Cortex of kidney (tissue), 1 donor: ENCODE measurements at places on chromosomes 3 and 15.

GRCh38 chr3:23209747-23210487 is 6.8 kb downstream of the UBE2E2 start:
- DNase-seq: no peak

DNA sequence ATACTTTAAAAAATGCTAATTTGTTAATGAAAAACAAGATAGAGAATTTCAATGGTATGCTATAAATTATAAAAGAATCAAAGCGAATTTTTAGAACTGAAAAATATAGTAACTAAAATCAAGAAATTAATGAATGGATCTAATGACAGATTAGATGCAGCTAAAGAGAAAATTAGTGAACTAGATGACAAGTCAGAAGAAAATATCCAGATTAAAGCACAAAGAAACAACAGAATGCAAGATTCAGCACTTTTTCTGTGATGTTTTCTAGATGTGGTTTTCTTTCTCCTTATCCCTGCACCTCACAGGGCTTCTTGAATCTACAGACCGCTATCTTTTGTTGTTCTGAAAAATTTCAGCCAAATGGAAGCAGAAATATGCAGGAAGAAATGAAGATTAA is 54.4 kb downstream of the INO80 start:
- no peak for DNase-seq

- no peak for DNase-seq
These were observed 25.7 kb upstream of the ROBO2 start for GRCh38 chr3:77014226-77014625.

DNA sequence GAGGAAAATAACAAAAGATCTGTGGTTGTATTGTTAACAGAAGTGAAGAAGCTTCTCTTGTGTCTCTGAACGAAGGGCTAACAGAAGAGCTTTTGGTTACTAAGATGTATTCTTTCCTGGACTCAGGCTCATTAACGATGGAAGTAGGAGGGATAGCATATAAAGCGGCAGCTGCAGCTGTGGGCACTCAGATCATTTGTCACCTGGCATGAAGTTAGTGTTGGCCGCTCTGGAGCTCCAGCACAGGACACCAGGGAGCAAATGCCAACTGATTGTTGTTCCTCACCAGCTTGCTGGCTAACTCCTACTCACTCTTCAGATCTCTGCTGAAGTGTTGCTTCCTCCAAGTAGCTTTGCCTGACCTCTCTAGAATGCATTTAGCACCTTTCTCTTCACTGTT is 15.5 kb upstream of the SLITRK3 start:
- no peak for DNase-seq

- DNase-seq: no peak
These were observed 22.6 kb upstream of the ANPEP start for GRCh38 chr15:89837134-89837829.

DNA sequence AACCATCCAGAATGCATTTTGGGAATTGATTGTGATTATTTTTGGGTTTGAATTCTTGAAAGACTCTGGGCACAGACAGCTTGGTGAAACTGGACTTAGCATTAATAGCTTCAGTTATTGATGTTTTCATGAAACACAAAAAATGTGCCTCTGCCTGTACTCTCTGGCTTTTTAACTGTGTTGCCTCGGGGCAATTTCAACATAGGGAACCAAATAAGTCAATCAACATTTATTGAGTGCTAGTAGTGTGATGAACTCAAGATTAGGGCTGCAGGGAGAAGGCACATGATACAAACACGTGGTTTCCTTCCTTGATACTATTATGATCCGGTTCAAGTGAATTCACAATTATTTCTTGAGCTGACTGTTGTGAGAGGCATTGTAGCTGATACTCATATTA is 50.8 kb downstream of the UNC13C start:
- no peak for DNase-seq

- DNase-seq: no peak
These were observed 2.9 kb downstream of the ZNF774 start for GRCh38 chr15:90354986-90355385.

DNA sequence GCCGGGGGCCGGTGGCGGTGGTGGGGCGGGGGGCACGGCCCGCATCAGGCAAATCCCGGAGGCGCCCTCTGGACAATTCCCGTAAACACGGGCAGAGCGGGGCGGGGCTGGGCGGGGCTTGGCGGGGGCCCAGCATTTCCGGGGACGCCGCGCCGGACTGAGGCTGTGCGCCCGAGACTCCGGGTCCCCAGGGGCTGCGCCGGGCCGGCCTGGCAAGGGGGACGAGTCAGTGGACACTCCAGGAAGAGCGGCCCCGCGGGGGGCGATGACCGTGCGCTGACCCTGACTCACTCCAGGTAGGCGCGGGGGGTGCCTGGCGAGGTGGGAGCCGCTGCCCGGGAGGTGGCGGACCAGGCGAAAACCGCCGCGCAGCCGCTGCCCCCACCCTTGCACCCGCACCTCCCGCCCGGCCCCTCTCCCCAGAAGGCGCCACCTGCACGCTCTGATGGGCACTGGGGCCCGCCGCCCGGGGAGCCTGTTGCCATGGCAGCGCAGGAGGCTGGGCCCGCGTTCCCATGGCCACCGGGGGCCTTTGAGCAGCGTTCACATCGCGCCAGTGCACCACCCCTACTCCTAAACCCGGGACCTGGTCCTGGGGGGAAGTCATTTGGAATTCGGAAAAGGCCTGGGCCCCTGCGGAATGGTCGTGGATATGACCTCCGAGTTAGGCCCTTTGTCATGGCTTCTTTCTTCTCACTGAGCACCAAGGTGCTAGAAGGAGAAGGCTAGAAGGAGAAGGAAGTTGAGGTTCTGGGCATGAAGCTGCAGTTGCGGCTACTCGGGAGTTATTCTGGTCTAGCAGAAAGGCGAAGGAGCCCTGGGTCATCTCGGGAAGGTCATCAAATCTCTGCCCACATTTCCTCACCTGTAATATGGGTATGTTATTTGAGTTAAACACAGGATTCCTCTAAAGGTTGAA is 16.1 kb upstream of the SEMA4B start:
- peak; percentile 73 for DNase-seq

- no peak for DNase-seq
These were observed 27.5 kb downstream of the PLSCR5 start for GRCh38 chr3:146577662-146578061.

- no peak for DNase-seq
These were observed 6.4 kb downstream of the KPNA1 start for GRCh38 chr3:122508135-122508914.

- no peak for DNase-seq
These were observed 25.2 kb downstream of the PIGB start for GRCh38 chr15:55344206-55344605.

- no peak for DNase-seq
These were observed 236.8 kb downstream of the CACNA2D3 start for GRCh38 chr3:54358969-54359694.

DNA sequence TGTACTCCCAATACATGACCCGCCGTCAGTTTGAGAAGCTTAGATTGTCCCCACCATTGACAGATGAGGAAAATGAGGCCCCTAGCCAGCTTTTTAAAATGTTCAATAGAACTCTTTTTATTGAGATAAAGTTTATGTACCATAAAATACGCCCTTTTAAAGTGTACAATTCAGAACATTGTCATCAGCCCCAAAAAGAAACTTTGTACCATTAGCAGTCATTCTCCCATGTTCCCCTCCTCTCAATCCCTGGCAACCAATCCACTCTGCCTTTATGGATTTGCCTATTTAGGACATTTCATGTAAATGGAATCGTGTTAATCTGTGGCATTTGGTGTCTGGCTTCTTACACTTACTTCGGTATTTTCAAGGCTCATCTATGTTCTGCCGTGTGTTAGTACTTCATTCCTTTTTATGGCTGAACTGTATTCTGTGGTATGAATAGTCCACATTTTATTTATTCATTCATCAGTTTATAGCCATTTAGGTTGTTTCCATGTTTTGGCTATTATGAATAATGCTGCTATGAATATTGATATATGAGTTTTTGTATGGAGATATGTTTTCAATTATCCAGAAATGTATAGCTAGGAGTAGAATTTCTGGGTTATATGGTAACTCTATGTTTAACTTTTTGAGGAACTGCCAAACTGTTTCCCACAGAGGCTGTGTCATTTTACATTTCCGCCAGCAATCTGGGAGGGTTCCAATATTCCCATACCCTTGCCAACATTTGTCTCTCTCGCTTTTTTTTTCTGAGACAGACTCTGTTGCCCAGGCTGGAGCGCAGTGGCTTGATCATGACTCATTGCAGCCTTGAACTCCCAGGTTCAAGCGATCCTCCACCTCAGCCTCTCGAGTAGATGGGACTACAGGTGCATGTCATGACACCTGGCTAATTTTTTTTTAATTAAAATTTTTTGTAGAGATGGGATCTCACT is 15.3 kb upstream of the PTPN23 start:
- no peak for DNase-seq

GRCh38 chr15:70113304-70113700 is 15.6 kb upstream of the TLE3 start:
- no peak for DNase-seq

- DNase-seq: no peak
These were observed 227.5 kb upstream of the KCNMB2 start for GRCh38 chr3:178308771-178309170.

- no peak for DNase-seq
These were observed 40.6 kb upstream of the ADCY5 start for GRCh38 chr3:123489400-123490004.

DNA sequence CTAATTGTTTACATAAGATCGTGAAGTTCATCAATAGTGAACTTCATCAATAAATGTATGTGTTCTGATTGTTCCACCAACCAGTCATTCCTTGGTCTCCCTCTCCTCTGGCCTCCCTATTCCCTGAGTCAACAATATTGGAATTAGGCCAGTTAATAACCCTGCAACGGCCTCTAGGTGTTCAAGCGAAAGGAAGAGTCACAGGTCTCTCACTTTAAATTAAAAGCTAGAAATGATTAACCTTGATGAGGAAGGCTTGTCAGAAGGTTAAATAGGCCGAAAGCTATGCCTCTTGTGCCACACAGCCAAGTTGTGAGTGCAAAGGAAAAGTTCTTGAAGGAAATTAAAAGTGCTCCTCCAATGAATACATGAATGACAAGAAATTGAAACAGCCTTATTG is 89.4 kb upstream of the ACKR4 start:
- no peak for DNase-seq

DNA sequence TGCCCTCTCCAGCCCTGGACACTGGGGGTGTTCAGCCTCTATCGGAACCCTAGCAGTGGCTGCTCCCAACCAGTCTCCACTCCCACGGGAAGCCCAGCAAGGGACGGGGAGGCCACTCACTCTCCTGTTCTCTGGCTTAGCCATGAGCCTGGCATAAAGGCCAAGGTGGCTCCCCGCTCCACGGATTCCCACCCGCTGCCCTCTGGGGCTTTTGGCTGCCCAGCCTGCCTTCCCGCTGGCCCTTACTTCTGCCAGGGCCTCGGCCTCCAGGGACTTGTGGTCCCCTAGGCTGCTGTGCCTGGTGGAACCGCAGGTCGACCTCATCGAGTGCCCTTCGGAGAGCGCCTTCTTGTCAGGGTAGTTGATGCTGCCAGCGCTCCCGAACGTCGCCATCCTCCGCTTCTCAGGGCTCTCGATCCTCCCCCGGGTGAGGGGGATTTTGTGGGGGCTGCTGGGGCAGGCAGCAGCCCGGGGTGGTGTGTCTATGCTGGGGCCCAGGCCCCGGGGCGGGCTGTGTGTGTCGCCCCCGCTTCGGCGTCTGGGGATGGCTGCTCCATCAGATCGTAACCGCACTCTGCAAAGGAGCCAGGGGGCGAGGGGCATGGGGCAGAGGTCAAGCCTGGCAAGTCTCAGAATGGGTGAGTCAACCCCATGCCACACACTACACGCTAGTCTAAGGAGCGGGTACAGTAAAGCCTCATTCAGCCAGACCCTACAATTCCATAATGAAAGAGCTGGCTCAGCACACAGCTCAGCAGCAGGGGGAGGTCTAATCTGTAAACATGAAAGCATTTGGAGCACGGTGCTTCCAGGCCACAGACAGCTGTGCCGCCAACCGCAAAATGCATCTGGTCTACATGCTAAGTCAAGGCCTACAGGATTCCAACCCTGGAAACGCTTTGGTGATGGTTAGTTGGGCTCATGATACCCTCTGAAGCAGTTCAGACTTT is 27.3 kb upstream of the RAD18 start:
- no peak for DNase-seq

GRCh38 chr15:88032787-88033186 is 223.8 kb downstream of the NTRK3 start:
- no peak for DNase-seq

GRCh38 chr3:191094057-191094845 is 104.8 kb upstream of the OSTN start:
- DNase-seq: no peak

GRCh38 chr15:88848203-88848602 is 45.0 kb downstream of the ACAN start:
- DNase-seq: no peak

DNA sequence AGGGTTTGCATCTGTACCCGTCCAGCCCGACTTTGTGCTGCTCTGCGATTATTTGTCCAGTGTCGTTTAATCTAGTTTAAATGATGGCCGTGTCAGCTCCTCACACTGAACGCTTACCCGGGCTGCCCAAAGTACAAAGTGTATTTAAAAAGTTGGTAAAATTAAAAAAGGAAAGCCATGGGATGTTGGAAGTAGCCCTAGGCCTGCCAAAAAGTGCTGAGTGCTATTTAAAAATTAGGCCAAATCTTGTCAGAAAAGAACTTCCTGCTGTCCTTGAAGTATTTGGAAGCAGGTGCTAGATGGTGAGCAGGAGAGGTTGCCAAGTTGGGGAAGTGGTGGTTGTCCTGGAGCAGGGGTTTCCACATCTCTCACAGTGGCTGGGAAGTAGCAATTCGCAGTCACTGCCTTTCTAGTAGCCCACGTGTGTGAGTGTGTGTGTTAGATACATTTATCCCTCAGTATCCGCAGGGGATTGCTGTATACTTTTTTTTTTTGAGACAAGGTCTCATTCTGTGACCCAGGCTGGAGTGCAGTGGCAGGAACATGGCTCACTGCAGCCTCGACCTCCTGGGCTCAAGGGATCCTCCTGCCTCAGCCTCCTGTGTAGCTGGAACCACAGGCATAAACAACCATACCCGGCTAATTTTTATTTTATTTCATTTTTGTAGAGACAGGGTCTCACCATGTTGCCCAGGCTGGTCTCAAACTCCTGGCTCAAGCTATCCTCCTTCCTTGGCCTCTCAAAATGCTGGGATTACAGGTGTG is 664 bp downstream of the PPCDC start:
- no peak for DNase-seq

GRCh38 chr3:159922193-159922840 is 66.3 kb upstream of the IL12A start:
- DNase-seq: no peak

- no peak for DNase-seq
These were observed 26.2 kb downstream of the POLR2M start for GRCh38 chr15:57732526-57733331.

GRCh38 chr15:61090386-61091288 is 138.5 kb downstream of the RORA start:
- no peak for DNase-seq
